ENCODE measurements at places on chromosomes 3 and 15. TPM values are rescaled to one million over a fixed set of nuclear protein-coding genes. Genes with fewer than 3 reads are reported as not detected.

DNA sequence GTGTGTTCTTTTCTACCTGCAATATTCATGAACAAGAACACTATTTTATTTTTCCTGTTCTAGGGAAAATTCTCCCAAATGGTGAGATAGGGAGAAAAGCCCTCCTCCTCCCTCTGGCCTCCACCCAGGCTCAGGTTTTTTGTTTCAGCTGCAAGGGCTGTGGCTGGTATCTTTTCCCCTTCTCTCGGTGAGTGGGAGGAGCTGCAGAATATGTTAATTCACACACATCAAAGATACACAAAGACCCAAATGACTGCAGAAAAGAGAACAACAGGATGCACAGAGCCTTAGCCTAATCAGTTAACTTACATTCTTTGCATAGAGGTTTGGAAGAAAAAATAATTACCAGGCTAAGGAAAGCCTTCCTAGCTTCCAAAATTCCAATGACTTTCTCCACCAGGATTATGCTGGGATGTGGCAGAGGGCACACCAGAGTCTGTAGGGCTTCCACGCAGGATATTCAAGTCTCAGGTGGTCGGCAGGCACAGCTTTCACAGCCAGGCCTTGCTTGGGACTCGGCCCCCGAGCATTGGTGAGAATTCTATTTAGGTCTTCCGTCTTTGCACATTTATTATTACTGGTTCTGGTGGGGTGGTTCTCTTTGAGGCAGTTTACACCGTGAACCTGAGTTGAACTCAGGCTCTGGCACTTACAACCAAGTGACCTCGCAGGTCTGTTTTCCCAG is 64.9 kb downstream of the ABHD5 start:
- no peak for DNase-seq

GRCh38 chr15:39447881-39448280 is 133.0 kb upstream of the THBS1 start:
- DNase-seq: no peak

DNA sequence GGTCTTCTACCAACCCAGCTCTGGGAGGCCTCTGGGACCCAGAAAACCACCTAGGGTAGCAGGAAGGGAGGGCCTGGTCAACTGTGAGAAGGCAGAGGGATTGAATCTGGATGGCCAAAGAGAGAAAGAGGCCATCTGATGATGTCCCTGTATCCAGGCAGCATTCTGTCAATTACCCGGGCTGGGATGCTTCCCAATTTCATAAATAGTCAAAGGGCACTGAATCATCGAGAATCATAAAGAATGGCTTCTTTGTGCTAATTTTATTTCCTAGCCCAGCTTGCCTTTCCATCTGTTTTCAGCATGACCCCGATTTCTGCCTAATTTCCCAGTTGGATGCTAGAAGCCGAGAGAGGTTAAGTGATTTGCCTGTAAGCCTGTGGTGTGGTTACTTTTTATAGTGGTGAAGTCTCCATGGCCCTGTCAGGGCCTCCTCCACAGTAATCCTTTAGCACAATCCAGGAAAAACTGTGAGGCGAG is 129.2 kb downstream of the FAM43A start:
- DNase-seq: peak; percentile 10

- DNase-seq: peak; percentile 69
Measured at GRCh38 chr15:71275098-71275497, 159.8 kb downstream of the THSD4 start.

GRCh38 chr3:20769430-20769829 is 583.4 kb upstream of the SGO1 start:
- DNase-seq: no peak

DNA sequence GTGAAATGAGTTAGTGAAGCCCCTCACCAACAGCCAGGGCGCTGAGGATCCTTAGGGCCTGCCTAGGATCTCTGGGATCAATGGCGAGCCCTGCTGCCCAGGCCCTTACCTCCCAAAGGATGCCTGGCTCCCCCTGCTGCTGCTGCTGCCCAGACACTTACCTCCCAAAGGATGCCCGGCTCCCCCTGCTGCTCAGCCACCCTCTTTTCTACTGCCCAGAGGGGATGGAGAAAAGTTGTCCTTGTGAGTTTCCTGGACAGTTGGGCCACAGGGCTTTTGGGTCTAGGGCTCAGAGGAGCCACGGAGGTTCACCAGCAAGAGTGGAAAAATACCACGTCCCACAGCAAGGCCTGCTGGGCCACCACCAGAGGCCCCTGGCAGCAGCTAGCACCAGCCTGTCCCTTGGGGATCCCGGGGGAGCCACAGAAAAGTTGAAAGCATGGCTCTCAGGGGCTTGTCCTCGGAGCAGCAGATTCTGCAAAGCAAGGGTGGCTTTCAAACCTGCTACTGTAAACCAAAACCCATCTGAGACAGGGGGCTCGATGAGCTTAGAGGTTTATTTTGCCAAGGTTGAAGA is 59.4 kb downstream of the SLC6A6 start:
- peak; percentile 81 for DNase-seq

- peak; percentile 89 for DNase-seq
Measured at GRCh38 chr15:75104804-75105557, 81.6 kb downstream of the PPCDC start.

GRCh38 chr3:98545940-98546339 is 14.2 kb downstream of the GPR15 start:
- DNase-seq: no peak

GRCh38 chr3:53804697-53805462 is 41.3 kb downstream of the CHDH start:
- peak; percentile 78 for DNase-seq

DNA sequence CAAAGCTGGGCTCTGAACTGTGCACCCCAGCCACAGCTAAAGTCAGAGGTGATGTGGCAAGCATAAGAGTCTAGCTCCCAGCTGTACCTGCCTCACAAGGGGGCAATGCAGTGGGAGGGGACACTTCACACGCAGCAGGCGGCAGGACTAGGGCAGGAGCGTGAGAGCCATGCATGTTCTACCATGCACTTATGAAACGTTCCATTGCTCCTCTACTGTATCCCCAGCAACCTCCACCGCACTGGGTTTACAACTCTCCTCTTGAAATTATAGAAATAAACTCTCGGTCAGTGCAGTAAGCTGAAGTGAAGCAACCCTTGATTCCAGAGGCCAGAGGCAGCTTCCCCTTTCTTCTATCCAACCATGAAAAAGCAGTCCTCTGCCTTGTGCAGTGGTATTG is 298.6 kb upstream of the STT3B start:
- no peak for DNase-seq

DNA sequence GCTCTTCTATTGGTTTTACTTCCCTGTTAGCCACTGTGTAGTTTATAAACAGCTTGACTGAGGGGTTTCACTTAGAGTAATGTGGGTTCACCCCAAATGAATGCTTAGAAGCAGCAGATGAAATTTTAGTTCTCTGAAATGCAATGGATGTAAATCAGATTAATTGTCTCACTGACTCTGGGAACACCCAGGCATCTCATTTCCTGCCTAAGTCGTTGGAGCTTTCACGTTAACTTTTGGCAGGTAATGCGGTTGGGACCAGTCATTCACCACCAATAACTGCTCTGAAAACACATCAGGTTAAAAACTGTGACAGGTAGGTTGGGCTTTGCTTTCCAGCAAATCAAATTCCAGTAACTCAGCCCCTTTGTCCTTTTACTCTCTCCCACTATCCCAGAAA is 775.4 kb downstream of the NTRK3 start:
- DNase-seq: no peak

DNA sequence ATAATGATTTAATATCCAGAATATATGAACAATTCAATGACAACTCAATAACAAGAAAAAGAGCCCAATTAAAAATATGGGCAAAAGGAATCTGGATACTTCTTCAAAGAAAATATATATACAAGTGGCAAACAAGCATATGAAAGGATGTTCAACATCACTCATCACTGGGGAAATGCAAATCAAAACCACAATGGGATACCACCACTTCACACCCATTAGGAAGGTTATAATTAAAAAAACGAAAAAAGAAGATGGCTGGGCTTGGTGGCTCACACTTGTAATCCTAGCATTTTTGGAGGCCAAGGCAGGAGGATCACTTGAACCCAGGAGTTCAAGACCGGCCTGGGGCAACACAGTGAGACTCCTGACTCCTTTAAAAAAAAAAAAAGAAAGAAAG is 4.1 kb downstream of the CCDC12 start:
- no peak for DNase-seq

GRCh38 chr15:70576276-70576675 is 187.1 kb downstream of the UACA start:
- no peak for DNase-seq

- DNase-seq: no peak
Measured at GRCh38 chr15:40767838-40768500, 1.8 kb upstream of the C15orf62 start.

GRCh38 chr15:75053748-75054125 is 30.3 kb downstream of the PPCDC start:
- DNase-seq: no peak

- DNase-seq: peak; percentile 94
Measured at GRCh38 chr15:72227192-72227586, 3.8 kb downstream of the PKM start.

DNA sequence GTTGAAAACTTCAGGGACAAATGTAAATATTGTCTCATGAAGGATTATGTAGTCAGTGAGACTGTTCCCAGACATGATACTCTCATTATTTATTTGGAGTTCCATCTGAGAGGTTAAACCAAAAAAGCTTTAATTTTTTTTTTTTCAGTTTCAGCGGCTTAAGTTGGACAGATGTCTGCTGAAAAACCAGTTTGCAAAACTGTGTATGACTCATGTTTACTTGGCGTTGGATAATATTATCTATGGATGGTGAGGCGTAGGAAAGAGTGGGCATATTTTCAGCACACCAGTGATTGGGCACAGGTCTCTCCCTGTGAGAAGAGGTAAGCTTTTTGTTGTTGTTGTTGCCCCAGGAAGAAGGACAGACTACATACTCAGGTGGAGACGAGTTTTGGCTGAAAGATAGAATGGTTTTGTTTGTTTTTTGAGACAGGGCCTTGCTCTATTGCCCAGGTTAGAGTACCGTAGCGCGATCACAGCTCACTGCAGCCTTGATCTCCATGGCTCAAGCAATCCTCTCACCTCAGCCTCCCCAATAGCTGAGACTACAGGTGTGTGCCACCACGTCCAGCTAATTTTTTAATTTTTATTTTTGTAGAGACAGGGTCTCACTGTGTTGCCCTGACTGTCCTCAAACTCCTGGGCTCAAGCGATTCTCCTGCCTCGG is 16.4 kb upstream of the ANXA2 start:
- DNase-seq: peak; percentile 70

DNA sequence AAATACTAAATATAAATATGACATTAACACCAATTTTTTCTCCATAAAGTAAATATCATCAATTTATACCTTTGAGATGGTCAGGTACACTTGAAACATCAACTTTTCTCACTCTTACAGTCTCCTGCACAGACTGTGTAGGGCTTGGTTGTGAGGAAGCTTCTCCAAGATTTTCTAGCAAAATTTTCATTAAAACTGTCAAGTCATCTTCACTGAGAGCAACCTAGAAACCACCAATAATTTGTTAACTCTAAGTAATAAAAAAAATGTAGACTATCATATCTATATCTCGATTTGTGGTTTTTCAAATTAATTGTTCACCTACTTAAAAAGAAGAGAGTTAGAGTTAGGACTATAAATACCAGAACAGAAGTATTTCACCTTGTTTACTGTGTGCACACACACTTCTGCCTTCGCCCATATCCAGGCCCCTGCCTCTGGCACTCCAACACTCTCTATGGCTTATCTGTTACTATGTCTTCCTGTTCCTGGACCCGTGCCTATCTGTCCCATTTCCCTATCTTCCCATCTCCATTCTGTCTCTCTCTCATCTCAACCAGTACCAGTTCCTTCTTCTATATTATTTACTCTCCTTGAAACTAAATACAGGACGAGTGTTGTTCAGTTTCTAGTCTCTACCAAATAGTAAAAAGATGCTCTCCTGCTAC is 123.6 kb downstream of the VPS13C start:
- DNase-seq: no peak

DNA sequence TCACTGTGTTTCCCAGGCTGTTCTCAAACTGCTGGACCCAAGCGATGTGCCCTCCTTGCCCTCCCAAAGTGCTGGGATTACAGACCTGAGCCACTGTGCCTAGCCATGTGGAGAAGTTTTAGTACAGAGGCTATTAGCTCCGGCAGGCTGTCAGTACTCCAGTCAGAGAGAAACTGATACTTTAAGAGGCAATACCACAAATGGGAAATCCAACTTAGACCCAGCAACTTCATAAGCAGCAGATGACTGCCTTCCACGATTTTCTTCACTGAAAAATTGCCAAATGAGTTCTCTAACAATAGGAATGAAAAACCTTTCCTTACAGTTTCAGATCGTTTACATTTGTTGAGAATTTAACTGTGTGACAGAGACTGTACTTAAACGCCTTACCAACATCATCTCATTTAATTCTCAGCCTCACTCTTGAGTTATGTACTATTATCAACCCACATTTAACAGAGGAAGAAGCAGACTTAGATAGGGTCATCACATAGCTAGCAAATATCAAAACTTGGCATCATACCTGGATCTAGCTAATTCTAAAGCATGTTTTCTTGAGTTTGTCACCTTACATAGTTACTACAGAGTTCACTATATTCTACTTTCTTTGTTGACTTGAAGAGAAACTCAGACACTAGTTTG is 127.4 kb downstream of the TCF12 start:
- DNase-seq: no peak

DNA sequence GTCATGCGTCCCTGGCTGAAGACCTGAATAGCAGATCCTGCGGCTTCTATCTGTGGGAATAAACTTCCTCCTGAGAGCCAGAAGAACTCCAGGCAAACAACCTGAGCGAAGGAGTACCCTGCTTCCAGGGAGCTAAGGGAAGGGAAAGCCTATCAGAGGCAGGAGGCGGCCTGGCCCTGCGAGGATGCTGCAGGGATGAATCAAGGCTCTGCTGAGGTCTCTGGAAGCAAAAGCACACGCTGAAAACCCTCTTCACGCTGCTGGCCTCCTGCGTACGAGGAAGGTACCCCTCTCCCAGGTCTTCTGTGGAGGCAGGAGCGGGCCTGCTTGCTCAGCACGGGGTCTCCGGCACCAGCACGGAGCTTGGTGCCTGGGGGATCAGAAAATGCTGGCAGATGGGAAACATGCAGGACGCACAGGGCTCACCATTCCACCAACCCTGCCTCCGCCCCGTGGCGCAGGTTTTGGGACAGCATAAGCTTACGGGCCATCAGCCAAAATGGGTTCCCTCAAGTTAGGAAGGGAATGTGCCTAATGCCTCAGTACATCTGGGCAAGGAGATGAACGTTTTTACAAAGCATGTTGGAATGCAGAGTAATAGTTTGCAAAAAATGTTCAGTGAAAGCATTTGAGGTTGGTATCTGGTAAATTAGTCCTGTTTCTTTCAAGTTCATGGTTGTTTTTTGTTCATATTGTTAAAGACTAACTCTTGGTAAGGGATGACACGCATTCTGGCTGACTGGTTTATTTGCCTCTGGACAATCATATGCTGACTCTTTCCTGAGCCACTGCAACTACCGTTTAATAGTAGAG is 72.3 kb downstream of the CHSY1 start:
- no peak for DNase-seq

- no peak for DNase-seq
Measured at GRCh38 chr3:40841131-40841530, 316.4 kb downstream of the ZNF621 start.

- DNase-seq: no peak
Measured at GRCh38 chr15:31098491-31098917, 3.0 kb downstream of the TRPM1 start.

GRCh38 chr15:81161851-81162250 is 27.8 kb downstream of the CFAP161 start:
- DNase-seq: no peak

The PLXNB1 gene
- total RNA-seq: 44.6 TPM

The CPN2 gene
- total RNA-seq: not detected

The GPR171 gene
- not detected for total RNA-seq

The AADACL2 gene
- under 0.01 TPM for total RNA-seq

The SERINC4 gene
- total RNA-seq: under 0.01 TPM

The RBPMS2 gene
- total RNA-seq: not detected

The CADM2 gene
- total RNA-seq: under 0.01 TPM

The LNP1 gene
- total RNA-seq: 3.1 TPM

The CORO2B gene
- 15.7 TPM for total RNA-seq

The FHIT gene
- 2.1 TPM for total RNA-seq

The TMCO5A gene
- total RNA-seq: not detected

All from fibroblast of lung (primary cell).